ENCODE measurements at places on chromosomes 1 and 21. TPM values are rescaled to one million over a fixed set of nuclear protein-coding genes. Genes with fewer than 3 reads are reported as not detected.

DNA sequence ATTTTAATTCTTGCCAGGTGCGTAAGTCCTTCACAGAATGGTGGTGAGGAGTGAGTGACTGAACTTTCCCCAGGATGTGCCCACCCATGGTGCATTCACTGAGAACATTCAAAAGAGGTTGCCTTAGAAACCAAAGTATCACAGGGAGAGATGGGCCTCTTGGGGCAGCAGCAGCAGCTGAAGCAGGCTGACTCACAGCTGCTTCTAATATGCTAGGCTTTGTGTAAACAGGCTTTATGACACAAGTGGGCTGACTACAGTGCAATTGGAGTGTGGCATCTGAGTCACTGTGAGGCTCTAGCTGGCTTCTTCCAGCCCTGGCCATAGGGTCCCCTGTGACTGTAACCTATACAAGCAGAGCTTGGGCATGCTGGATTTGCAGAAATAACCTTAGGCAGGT is 12.6 kb downstream of the PIGP start:
- no peak for DNase-seq

- DNase-seq = no peak
These were observed 20.4 kb upstream of the SAMD11 start for GRCh38 chr1:903305-903704.

GRCh38 chr1:91784191-91784590 is 101.8 kb downstream of the TGFBR3 start:
- no peak for DNase-seq

Gene CLCNKA
- polyA plus RNA-seq = not detected

Gene NTNG1
- not detected for polyA plus RNA-seq
